Calu3 (cell line): ENCODE measurements at places on chromosomes 1 and 21.

- DNase-seq = no peak
These were observed 107.4 kb upstream of the ESRRG start for GRCh38 chr1:216830424-216831210.

- DNase-seq = peak; percentile 11
These were observed 93.0 kb upstream of the PLPPR4 start for GRCh38 chr1:99171184-99171813.

DNA sequence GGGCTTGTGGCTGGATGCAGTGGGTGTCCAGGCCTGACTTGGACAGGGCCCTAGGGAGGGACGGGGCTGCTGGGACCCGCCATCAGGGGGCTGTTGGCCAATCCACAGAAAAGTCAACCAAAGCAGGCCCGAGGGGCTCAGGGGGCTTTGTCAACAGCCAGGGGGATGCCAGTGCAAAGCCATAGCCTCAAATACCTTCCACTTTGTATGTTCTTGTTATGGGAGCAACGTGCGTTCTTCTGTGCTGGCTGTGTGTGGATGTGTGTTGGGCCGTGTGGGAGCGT is 35.4 kb upstream of the ARF1 start:
- no peak for DNase-seq

DNA sequence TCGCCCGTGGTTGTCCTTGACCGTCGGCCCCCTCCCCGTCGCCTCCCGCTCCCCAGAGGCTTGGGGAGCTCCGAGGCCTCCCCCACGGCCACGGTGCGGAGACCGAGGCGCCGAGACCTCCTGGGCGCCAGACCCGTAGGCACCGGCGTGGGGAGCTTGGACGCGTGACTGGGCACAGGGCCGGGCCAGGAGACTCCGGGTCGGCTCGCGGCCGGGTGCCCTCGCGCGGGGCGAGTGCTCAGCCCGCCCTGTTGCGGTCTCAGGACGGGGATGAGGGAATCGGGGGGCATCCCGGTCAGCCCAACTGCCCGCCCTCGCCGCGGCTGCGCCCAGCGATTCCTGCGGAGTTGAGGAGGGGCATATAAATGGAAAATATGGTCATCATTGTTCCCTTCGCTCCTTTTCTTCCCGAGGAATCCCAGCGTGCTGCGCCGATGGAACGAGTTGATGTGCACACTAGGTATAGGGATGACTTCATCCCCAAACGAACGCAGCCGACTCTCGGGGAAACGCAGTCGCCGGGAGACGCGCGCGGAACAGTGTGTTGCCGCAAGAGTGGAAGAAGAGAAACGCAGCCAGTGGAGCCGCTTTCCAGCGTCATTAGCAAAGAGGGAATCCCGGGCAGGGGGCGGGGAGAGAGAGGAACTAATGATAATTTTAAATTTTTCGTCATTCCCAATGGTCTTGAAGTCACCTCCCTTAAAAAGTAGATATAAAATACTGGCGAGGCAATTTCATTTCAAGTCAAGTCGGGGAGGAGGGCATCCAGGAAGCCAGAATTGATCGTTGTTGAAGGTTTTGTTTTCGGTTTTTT is 747 bp upstream of the ENAH start:
- peak; percentile 57 for DNase-seq

- DNase-seq = no peak
These were observed 68.6 kb upstream of the MCOLN3 start for GRCh38 chr1:85116856-85117255.

- DNase-seq = peak; percentile 57
These were observed 59.9 kb downstream of the PLXNA2 start for GRCh38 chr1:208183977-208184911.

DNA sequence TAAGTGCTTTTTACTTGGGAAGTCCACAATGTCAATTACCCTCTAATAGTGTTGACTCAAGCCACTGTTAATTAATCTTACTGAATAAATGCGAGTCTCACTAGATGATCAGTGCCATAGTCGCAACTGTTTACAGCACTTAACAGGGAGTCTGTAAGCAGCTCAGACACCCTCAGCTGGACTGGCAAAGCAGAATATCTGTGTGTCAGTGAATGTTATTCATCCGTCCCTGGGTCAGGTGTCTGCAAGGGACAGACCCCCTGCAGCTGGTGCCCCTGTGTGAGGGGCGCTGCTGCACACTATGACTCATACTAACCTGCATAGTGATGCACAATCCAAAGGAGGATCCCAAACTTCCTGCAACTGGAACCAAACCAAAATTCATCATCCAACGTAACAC is 306.5 kb downstream of the HHIPL2 start:
- no peak for DNase-seq

DNA sequence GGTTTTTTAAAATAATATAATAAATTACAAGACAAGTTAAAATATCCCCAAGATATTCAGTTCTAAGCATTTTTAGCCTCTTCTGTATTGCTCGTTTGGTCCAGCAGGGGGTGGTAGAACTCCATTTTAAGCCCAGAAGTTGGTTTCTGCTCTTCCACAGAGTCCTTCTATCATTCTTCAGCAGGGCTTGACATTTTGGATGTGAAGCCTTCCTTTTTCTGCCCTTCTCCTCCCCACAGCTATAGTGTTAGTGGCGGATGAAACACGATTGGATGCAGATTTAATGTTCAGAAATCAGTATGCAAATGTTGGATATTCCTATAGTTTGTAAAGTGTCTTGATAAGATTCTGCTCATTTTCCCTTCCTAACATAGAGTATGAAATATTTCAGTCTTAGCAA is 1.4 kb downstream of the NCAM2 start:
- no peak for DNase-seq
